ENCODE measurements at places on chromosomes 1 and 21.

DNA sequence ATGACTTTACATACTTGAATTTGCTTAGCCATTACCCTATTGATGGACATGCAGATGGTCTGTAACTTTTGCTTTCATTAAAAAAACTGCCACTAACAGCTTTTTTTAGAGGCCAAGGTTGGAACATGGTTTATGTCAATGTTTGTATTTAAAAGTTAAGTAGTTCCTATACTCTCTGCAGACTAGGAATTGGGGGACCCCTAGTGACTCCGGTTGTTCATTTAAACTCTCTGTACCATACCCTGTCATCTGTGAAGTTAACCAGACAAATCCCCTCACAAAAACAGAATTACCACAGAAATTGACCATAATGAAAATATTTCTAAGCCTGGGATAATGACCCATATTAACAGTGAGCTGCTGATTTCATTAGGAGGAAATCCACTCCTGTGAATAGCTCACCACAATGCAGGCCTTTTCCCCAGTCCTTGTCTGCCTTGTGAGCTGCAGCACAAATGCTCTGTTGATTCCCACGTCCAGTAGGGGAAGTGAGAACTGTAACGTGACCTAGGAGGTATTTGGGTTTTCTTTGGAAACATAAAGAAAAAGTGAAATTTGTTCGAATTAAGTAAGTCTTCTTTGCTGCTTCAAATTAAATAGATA, 30.2 kb upstream of the CD101 start:
- DNase-seq: no peak

DNA sequence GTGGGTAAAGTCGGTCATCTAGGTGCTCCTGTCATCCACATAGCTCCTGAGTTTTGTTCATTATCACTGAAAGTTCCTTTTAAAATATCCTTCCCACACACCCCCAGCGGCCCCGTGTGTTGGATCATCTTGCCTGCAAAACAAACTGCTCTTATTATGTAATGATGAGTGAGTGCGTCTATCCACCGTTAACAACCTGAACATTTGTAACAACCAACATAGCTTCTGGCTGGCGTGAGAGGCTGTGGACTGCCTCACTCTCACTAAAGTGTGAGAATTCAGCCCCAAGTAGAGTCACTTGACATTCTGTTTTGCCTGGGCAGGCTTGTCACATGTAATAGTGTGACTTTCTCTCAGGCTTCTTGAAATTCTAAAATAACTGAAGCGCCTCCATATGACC, 14.5 kb upstream of the KCNA2 start:
- DNase-seq: no peak

DNA sequence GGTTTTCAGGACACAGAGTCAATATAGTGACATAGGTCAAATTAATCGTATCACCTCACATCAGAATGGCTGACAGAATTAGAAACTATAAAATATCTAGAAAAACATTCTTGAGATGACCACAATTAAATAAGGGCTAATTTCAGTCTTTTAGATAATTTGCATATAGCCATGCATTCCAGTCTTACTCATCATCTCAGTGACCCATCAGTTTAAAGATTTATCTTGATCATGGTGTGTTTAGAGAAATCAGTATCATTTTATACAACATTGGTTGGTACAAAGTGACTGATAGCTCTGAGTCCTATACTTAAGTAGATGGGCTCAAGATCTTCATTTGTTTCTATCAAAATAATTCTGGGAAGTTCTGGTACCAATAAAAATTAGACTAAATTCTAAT, 262.3 kb upstream of the SNX7 start:
- DNase-seq: no peak

DNA sequence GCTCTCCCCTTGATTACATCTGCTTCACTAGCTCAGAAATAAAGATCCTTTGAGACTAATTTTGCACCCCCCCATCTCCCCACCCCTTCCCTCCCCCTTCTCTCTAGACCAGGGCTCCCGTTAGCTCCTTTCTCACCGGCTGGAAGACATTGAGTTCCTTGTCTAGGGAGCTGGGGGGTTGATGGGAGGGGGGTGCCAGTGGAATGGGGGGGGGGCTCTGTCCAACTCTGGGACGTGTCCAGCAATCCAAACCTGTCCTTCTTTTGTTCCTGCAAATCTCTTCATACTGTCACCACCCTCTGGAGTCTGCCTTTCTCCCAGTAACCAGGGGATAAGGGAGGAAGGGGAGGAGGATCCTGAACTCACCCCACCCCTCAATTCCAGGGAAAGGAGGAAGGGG, 61.9 kb downstream of the RHBG start:
- no peak for DNase-seq

- no peak for DNase-seq
These were observed 4.0 kb upstream of the PROX1 start for GRCh38 chr1:213983493-213984386.

GRCh38 chr1:57106296-57106695, 140.5 kb upstream of the C8B start:
- no peak for DNase-seq

DNA sequence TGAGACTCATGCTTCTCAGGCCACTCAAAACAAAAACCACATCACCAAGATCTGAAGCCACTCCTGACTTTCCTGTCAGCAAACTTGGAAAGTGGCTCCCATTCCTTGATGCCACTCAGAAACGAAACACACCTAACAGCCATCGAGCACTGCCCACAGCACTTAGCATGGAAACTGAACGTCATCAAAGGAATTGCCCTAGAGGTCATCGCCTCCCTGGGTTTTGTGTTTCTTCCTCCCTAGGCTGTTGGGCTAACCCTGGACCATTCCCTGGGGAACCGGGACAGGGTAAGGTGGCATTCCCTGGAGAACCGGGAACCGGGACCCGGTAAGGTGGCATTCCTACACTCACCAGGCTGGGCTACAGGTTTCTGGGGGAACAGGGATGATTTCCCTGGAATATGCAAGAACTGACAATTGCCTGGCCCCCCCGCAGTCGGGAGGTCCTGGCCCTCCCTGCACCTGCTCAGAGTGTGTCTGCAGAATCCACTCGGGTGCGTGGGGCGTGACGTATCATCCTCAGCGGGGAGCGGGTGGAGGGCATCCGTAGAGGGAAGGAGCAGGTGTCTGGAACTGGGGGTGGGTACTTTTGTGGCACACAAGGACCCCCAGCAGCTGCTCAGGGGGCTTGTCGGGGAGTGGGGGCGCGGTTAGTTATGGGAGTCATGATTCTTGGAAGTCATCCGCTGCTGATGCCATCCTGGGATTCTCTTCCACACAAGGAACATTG, 30.3 kb downstream of the SLC45A1 start:
- no peak for DNase-seq

- DNase-seq: no peak
These were observed 10.6 kb downstream of the VCAM1 start for GRCh38 chr1:100730130-100730529.

- DNase-seq: peak; percentile 13
These were observed 333.4 kb downstream of the CHRM3 start for GRCh38 chr1:239719642-239720258.

- DNase-seq: no peak
These were observed 120.8 kb upstream of the RRP15 start for GRCh38 chr1:218164111-218164929.

GRCh38 chr1:11307852-11308251, 34.9 kb downstream of the UBIAD1 start:
- no peak for DNase-seq

- no peak for DNase-seq
These were observed 255.0 kb downstream of the FAF1 start for GRCh38 chr1:50705041-50705440.

GRCh38 chr1:108665771-108666170, 4.9 kb upstream of the HENMT1 start:
- no peak for DNase-seq

- no peak for DNase-seq
These were observed 90.1 kb downstream of the ZSWIM5 start for GRCh38 chr1:45116340-45116739.

- no peak for DNase-seq
These were observed 66.6 kb downstream of the HMGB4 start for GRCh38 chr1:33930346-33931110.

DNA sequence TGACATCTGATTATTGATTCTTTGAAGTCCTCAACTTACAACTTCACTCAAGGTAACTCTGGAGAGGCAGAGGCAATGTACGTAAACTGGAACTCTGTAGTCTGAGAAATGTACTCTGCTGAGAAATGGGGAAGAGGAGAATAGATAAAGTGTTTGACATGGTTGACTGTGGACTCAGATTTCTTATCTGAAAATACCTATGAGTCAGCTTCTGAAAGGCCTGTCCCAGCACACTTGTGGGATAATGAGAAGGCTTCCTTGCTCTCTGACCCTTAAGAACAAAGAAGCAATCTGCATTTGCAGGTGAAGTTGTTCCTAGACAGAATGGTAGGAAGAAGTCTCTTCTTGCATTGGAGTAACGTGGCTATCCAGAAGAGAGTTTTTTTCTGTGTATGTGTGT, 1573.5 kb downstream of the BRINP3 start:
- no peak for DNase-seq

DNA sequence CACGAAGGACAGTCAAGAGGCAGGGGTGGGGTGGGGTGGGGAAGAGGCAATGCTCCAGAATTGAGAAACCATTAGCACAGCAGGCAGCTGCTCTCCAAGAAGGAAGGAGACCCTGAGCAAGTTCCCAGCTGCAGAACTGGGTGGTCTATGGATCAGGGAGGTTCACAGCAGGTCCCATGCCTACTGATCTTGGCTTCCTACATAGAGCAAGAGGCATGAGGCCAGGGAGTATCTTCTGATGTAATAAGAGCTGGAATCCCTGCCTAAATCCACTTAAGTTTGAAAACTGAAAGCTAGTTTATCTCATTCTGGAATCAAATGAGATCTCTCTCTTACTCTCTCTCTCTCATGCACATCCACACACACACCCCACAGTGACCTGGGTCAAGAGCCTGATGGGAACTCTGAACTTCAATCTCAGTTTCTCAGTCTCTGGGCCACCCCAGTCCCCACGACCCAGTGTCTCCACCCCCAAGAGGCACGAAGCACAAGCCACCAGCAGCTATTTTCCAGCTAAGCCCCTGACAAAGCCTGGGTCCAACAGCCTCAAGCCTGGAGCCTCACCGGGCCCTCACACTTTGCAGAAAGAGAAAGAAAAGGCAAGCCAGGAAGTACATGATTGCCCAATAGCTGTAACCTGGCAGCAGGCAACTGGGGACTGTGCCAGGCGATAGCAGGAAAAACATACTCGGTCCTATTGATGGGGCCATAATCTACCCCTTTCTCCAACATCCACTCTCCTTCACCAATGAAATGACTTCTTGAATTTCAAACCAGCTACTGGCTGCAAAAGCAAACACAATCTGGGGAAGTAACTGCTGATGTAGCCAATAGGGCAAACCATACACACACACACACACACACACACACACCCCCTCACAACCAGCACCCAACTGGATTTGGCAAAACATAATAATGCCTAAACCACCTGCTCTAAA, 2.2 kb downstream of the NUAK2 start:
- DNase-seq: peak; percentile 53

DNA sequence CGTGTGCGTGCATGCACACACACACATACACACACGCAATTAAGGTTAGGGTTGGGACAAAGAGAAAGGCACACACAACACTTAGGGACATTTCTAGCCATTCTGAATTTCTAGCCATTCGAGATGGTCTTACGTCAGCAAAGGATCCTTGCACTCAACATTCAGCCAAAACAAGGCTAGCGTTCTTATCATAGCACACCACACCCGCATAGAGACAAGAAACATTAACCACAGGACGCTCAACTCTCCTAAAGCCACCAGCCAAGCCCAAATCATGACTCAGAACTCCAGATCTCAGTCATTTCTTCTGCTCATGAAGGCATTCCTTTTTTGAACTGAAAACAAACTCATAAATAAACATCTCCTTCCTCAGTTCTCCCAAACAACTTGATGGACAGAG, 106.8 kb downstream of the LMO4 start:
- DNase-seq: no peak

Measured in CD8-positive, alpha-beta memory T cell (primary cell).